ENCODE measurements at places on chromosomes 11 and 22.
A peak's percentile ranks its signal among the peaks of the same experiment; 100 is the strongest.

GRCh38 chr22:35643991-35644390 is 4.3 kb upstream of the APOL6 start:
- no peak for DNase-seq

- DNase-seq: no peak
Observed at GRCh38 chr11:96943970-96944369, 554.2 kb downstream of the JRKL start.

GRCh38 chr11:68750195-68751003 is 921 bp downstream of the TESMIN start:
- peak; percentile 15 for DNase-seq

DNA sequence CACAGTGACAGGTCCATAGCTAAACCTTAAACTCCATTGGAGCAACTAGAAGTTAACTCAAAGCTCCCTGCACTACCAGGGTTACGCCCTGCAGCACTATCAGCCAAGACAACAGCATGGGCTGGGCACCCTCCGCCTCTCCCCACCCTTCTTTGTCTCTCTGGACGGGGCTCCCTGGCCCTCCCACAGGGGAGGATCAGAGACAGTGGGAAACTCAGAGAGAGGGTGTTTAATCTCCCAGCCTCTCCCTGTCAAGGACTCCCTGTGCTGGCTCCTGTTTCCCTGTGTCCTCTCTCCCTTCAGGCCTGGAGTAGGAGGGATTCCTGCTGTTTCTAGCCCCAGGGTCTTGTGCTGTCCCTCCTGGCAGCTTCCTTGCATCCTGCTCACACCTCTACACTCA is 56.9 kb upstream of the CSNK2A3 start:
- DNase-seq: no peak

- DNase-seq: no peak
Observed at GRCh38 chr11:35134403-35135148, 4.4 kb upstream of the CD44 start.

DNA sequence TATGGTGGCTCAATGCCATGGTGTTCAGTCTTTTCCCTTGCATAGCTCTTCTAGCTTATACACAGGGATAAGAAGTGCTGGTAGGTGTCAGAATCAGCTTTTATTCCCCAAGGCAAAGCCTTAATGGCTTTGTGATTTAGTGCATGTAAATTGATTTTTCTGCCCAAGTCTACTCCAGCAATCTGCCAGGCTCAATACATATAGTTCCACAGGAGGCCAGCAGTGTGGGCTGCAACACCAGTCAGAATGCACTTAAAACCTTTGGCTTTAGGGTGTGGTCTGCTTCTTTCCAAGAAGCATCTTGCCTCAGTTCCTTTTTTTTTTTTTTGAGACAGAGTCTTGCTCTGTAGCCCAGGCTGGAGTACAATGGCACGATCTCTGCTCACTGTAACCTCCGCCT is 14.5 kb upstream of the CAPRIN1 start:
- DNase-seq: no peak

GRCh38 chr11:103807806-103808205 is 228.6 kb upstream of the DDI1 start:
- DNase-seq: no peak

DNA sequence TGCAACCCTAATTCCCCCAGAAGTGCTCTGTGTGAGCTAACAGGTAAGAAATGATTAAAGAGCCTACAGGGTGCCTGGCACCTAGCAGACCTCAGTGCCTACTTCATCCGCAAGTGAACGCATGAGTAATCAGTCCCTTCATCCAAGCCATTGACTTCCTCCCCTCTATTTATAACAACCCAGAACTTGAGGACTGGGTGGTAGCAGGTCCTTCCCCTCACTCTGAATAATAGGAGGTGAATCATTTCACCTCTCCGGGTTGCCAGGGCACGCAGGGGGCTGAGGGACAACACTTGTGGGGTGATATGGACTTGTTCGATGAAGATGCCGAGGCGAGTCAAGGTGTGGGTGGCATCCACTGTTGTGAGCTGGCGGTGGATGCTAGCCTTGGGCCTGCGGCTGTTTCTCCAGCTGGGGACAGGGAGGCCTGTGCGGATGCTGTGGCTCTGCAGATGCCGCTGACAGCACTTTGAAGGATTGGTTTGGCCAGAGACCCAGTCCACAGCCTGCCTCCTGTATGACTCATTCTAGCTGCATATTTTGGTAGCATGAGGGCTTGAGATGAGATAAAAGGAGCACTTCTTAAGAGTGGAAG is 11.7 kb upstream of the SORL1-AS1 start:
- DNase-seq: no peak

DNA sequence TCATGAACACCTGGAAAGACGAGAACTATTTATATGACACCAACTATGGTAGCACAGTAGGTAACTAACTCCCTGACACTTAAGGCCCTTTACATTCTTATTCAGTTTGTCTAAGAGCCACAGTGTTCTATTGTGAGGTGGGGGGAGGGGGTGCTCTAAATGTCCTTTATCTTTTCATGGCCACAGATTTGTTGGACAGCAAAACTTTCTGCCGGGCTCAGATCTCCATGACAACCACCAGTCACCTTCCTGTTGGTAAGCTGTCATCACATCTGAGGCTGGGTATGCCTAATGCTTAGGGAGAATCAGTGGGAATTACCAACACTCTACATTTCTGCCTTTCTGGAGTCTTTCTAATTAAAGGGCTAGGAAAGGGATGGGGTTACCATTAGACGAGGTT is 30.7 kb downstream of the EHF start:
- DNase-seq: no peak

GRCh38 chr22:37068859-37069258 is 17.3 kb downstream of the KCTD17 start:
- no peak for DNase-seq

DNA sequence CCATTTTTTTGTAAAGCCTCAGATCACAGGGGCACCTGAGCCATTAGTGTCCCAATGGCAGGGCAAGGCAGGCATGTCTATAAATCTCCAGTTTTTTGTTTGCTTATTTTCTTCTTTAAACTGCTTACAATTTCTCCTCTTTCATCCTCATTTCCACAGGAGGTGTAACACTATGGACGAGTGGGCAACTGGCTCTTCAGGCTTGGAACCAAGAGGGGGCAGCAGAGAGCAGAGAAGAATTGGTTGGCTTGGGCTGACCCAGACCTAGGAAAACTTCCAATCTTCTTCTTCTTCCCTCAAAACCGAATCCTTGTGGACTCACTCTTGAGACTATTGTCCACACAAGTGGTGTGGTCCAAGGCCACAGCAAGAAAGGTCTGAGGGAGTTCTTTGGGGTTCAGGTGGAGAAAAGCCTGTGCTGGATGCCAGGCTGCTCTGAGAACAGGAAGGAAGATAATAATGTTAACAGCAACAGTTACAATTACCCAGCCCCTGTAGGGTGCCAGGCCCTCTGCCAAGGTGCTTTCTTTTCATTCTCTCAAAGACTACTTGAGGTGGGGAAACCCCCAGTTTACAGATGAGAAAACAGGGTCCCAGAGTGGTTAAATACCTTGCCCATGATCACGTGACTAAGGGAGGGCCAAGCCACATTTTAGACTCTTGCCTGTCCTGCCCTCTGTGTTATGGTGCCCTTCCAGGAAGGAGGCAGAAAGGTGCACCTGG is 70.7 kb upstream of the E2F8 start:
- peak; percentile 49 for DNase-seq

DNA sequence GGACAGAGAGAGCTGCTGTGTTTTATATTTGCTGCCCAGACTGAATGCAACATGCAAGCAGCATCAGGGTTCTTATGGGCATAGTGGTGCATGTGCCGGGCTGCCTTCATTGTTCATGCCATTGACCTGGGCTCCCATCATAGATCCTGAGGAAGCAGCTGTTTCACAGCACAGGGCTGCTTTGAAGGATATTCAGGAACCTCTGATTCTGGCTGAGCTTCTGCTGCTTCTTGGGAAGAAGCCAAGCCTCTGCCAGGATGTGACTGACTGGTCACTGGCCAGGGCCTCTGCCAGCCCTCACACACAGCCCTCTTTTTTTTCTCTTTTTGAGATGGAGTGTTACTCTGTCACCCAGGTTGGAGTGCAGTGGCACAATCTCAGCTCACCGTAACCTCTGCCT is 43.3 kb downstream of the CYB5R2 start:
- DNase-seq: no peak

- no peak for DNase-seq
Observed at GRCh38 chr11:120746376-120746775, 234.8 kb downstream of the GRIK4 start.

DNA sequence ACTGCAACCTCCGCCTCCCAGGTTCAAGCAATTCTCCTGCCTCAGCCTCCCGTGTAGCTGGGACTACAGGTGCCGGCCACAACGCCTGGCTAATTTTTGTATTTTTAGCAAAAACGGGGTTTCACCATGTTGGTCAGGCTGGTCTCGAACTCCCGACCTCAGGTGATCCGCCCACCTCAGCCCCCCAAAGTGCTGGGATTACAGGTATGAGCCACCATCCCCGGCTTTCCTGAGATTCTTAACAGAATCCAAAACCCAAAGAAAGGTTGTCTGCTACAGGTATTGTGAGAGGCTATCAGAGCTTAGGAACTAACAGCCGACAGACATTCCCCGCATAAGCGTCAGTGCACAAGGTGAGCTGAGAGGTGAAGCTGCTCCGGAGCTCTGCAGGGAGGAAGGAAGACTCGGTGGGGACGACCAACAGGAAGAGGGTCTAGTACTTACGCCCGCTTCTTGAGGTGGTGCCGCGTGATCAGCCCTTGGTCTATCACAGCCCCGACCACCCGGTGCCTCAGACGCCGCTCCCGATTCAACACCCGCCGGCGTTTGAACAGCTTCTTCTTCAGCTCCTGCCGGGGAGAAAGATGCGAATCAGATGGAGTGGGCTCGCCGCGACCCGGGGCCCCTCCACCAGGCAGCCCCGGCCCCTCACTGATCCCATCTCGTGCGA is 470 bp downstream of the C11orf98 start:
- DNase-seq: no peak

DNA sequence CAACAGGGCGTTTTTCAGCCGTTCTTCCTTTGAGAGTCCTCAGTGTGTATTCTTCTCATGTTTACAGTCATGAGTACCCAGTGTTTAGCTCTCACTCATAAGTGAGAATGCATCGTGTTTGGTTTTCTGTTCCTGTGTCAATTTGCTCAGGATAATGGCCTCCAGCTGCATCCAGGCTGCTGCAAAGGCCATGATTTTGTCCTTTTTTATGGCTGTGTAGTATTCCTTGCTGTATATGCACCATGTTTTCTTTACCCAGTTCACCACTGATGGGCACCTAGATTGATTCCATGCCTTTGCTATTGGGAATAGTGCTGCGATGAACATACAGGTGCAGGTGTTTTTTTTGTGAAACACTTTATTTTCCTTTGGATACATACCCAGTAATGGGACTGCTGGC is 23.5 kb downstream of the B3GAT1 start:
- no peak for DNase-seq

DNA sequence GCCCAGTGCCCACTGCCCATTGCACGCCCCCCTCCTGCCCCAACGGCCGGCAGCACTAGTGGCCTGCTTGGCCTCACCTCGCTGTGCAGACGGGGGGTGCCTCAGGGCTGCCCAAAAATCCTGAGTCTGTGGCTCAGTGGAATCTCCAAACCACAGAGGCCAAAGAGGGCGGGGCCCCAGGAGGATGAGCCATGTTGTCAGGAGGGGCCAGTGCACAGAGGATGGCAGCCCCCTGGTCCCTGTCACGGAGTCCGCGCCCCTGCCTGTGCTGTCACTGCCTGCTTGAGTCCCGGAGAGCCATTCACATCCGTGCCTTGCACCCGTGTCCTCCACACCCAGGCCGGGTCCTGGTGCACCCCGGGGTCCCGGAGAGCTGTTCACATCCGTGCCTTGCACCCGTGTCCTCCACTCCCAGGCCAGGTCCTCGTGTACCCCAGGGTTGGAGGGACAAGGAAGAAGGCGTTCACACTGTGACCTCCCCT is 36.4 kb upstream of the MUC5AC start:
- no peak for DNase-seq

Data from right lung (tissue), 10 donors.